ENCODE measurements at places on chromosomes 6 and 20.

DNA sequence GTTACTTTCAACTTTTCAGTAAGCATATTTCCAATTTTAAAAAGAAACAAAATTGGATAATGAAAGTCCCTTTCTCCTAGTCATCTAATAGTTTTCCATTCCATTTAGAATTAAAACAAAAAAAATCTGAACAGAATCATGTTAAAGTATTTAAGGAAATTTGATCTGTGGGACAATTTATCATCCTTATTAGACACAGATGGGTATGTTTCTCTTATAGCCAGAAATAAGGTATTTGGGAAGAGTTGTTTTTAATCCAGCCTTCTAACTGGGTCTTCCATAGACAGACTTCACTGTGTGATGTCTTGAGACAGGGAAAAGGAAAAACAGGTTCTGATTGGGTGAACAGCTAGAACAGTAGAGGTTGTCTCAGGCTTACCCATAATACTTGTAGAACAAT lies 39.5 kb upstream of the STXBP5 start:
- DNase-seq, result no peak

DNA sequence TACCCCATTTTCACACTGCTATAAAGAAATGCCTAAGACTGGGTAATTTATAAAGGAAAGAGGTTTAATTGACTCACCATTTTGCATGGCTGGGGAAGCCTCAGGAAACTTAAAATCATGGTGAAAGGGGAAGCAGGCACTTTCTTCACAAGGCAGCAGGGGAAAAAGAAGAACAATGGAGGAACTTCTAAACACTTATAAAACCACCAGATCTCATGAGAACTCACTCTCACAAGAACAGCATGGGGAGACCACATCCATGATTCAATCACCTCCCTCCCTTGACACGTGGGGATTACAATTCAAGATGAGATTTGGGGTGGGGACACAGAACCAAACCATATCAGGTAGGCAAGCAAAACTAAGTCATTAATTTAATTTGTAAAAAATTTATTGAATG lies 343.2 kb downstream of the FRK start:
- no peak for DNase-seq

DNA sequence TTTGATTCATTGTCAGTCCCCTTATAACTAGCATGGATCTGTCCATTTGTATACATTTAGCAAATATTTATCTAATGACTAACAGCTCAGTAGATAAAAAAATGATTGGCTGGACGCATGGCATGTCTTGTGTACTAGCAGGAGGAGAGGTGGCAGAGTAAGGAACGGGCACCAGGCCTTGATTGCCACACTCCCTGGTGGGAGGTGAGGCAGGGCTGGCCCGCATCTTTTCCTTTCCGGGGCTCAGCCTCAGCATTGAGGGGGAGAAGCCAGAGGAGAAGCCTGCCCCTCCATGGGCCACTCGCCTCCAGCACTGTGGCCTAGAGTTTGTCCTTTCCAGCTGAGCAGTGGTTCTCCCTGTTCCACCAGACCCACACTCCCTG lies 84.9 kb upstream of the TMEM181 start:
- no peak for DNase-seq

GRCh38 chr6:151679081-151679480 lies 128.4 kb upstream of the ESR1 start:
- DNase-seq, result no peak

DNA sequence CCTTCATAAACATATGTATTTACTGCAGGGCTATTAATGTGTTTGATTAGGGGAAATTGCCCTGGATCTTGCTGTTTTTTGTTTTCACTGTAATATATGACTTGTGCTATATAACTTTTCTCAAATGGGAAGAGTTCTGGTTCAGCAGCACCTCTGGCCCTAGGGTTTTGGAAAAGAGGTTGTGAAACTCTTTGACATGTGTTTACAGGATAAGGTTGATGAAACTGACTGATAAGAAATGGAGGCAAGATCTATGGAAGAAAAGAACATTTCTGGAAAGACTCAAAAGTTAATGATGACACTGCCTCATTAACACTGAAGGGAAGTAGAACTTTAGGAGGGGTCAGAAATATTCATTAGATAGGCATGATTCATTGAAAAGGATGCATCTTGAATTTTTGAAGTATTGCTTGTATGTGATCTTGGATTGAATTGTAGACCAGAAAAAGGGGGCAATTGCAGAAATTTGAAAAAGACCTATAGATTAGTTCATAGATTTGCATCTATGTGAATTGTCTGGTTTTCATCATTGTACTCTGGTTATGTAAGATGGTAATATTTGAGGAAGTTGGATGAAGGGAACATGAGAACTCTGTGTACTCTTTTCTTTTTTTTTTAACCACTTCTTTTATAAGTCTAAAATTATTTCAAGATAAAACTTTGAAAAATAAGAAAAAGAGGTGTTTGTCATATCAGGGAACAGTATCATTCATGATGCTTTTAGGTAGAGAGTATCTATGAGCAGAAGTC lies 54.0 kb downstream of the UTRN start:
- DNase-seq, result no peak

GRCh38 chr6:11798096-11798495 lies 19.5 kb upstream of the ADTRP start:
- no peak for DNase-seq

DNA sequence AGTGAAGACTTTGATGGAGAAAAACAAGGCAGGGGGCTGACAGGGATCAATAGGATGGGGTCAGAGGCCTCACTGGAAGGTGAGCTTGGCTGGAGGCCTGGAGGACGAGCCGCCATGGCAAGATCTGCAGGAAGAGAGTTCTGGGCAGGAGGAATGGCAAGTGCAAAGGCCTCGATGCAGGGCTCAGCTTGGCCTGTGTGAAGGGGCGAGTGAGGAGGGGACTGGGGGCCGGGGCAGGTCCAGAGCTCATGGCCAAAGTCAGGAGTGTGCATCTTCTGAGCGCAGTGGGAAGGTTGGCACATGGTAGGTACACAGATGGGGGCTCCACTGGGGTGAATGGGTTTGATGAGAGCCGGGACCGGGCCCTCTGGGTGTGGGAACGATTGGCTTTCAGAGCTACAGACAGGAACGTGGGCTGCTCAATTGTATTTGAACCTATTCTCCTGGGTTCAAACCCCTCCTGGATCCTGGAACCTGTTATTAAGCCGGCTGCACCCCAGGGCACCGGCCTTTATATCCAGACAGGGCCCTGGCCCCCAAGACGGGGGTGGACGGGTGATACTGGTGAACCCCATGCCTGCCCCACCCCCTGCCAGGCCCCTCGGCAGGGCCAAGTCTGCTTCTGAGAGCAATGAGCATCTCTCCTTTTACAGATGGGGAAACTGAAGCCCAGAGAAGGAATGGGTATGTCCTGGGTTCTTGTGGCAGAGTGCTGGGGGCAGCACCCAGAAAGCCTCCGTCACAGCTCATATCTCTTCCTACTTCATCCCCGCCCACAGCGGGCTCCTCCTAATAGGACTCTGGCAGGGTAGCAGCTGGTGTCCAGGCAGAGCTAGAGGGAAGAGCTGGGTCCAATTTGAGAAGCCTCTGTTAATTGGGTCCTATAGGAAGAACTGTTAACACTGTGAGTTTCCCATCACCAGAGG lies 106.1 kb downstream of the CEBPB start:
- no peak for DNase-seq

GRCh38 chr20:50635676-50636600 lies 55.4 kb downstream of the RIPOR3 start:
- DNase-seq, result no peak

DNA sequence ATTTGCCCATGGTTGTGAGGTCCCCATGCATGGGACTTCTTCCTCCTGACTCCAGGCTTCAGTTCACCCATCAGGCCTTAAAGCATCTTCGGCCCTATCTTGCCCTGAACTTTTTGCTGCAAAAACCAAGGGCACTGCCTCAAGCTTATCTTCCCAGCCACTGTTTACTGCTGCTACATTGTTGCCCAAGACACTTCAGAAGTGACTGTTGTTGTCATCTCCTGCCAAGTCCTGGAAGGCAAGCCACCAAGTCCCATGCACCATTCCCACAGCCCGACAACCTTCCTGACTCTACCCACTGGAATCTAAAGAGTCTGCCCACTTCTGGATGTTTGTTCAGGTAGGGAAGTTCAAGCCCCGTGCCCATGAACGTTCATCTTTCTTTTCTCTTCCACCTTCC lies 12.4 kb downstream of the BANF2 start:
- DNase-seq, result no peak

DNA sequence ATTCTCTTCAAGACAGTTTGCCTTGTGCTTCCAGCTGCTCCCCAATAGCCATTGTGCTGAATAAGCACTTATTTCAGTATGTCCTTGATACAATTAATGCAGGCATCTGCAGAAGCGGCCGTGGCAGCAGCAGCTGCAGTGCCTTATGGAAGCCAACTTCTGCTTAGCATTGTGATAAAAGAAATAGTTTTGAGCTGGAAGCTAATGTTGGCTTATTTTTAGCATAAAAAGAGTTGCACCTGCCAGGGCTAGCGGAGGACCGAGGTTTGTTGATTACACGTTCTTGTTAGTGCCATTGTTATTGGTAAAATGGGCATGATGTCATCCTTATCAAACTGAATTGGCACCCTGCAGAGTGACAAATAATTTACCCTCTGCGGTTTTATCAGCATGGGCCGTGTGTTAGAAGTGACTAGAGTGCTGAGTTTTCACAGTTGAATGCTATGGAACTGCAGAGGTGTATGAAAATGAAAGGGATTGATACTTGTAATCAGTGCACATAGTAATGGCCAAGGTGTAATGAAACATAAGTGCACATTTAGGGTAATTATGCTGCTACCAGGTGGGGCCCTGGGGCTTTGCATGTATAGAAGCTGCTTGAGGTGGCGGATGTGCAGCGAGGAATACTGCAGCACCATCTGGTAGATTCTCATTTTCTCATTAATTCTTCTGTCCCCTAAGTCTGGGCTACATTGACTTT lies 334.3 kb downstream of the CDKAL1 start:
- DNase-seq, result no peak

- no peak for DNase-seq
Observed at GRCh38 chr6:129732034-129732433, 22.1 kb upstream of the ARHGAP18 start.

GRCh38 chr6:27334141-27334540 lies 22.1 kb upstream of the POM121L2 start:
- no peak for DNase-seq

DNA sequence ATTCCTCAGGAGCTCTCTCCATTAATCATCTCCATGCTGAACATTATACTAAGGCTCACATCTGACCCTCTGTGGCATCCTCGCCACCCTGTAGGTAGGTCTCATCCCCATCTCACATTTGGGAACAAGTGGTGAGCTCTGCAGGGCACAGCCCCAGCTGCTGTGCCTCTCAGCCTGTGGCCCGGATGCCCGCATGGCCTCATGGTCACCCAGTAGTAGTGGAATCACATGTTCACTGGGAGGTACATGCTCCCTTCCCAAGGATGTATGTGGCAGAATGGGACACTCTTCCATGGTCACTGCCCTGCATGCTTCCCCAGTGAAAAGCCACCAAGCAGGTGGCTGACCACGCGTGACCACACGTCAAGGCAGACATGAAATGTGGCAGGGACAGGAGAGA lies 26.3 kb upstream of the APMAP start:
- DNase-seq, result no peak

DNA sequence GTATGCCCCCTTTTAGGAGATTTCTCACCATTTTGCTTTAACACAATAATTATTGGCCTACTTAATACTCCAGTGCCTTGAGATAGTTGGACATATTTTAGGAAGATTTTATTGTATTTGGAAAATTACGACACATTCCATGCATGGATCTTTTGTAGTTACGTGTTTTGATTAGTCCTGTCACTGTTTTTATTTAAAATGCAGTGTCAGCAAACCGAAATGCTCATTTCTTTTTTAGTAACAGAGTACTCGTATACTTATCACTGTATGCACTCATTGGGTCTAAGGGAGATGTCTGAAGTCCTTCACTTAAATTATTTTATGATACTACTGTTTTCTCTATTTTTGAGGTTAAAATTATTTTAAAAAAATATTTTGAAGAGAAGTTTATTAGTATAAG lies 153.8 kb downstream of the QKI start:
- no peak for DNase-seq

- no peak for DNase-seq
Observed at GRCh38 chr6:35401514-35401913, 50.6 kb upstream of the FANCE start.

GRCh38 chr6:134451529-134451928 lies 133.6 kb upstream of the SGK1 start:
- DNase-seq, result no peak

DNA sequence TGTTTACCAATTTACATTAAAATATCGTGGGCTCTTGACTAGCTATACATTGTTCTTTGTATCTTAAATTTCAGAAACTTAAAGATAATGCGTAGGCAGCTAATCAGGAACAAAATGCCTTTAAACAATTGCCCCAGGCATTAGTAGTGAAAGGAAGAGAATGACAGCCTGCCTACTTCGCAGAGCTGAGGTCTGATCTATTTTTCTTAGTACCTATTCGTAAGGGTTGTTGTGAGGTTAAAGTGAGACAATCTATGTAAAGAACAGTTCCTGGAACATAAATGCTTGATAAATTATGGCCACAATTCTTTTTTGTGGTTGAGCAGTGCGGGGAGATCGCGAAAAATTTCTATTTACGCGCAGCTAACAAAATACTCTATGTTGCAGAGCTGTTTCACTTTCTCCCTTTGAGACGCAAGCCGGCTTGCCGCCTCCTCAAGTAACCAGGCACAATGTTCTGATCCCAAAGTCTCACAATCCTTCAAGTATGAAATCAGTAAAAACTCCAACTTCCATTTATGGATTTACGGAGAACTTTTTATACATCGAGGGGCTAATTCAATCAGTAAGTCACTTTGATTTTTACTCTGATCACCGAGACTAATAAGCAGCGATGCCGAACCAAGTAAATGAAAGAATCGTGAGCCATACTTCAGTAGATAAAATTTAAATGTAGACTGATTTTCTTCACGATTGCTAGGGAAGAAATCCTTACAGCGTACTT lies 878 bp upstream of the PNRC1 start:
- DNase-seq, result no peak

DNA sequence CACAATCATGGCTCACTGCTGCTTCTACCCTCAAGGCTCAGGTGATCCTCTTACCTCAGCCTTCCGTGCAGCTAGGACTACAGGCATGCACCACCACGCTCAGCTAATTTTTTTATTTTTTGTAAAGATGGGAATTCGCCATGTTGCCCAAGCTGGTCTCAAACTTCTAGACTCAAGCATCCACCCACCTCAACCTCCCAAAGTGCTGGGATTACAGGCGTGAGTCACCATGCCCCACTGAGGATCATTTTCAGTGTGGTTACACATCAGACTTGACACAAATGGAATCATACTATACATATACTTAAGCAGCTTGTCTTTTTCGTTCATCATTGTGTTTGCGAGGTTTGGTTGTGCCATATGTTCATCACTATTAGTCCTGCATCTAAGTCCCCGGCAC lies 26.6 kb downstream of the ZC3H12D start:
- DNase-seq, result no peak

- DNase-seq, result no peak
Observed at GRCh38 chr20:8246153-8246552, 114.1 kb downstream of the PLCB1 start.

DNA sequence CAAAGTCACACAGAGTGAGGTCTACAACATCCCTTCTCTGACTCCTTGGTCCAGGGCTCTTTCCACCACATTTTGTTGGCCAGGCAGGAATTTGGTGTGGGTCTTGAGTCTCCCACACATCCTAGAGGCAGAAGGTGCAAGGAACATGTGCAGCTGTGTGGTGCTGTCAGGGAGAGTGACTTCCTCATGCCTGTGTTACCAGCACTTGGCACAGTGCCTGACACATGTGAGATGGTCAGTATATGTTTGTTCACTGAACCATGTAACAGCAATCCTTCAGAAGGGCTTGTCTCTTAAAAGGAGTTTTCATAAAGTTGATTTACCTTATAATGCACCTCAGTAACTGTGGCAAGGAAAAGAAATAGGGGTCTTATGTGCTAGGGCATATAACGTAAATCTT lies 168.5 kb downstream of the CDC5L start:
- DNase-seq, result no peak

- no peak for DNase-seq
Observed at GRCh38 chr6:158373214-158373613, 60.9 kb downstream of the TULP4 start.
